ENCODE measurements at places on chromosomes 16 and 17.

DNA sequence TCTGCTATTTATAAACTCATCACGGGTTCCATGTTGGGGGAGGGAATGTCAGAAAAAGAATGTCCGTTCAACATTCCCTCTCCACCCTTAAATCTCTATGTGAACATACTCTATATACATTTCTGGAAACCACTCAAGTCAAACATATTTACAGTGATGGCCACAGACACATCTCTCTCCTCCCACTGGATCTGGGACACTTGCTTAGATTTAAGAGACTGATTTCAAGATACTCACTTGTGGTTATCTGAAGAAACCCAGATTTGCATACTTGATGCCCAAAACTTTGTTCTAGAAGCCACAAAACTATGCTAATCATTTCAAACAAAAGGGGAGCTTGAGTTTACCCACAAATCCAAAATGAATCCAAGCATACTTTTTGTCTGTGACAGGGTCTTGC, 182.9 kb upstream of the SOX9 start:
- DNase-seq = no peak

GRCh38 chr17:42135664-42136653, 13.4 kb downstream of the HSPB9 start:
- DNase-seq = no peak

- DNase-seq = no peak
These were observed 274.0 kb downstream of the PARN start for GRCh38 chr16:14356064-14356463.

DNA sequence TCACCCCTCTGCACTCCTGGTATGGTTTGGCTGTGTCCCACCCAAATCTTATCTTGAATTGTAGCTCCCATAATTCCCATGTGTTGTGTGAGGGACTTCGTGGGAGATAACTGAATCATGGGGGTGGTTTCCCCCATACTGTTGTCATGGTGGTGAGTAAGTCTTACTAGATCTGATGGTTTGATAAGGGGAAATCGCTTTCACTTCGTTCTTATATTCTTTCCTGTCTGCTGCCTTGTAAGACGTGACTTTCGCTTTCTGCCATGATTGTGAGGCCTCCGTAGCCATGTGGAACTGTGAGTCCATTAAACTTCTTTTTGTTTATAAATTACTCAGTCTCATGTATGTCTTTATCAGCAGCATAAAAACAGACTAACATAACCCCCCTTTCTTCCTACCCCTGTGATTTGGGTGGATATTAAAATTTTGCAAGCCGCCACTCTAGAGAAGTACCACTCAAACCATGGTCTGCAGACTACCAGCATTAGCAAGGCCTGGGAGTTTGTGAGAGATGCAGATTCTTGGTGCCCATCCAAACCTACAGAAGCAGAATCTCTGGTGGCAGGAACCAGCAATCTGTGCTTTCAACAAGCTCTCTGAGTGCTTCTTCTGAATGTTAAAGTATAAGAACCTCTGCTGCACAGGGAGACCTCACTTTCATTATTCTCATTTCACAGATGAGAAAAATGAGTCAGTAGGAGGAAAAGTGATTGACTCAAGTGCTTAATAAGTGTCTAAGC, 999.5 kb upstream of the EEF2KMT start:
- DNase-seq = no peak

GRCh38 chr17:49577650-49577934, 1.9 kb downstream of the NXPH3 start:
- no peak for DNase-seq

GRCh38 chr16:50967827-50968612, 183.1 kb downstream of the SALL1 start:
- DNase-seq = no peak

GRCh38 chr17:50102164-50102991, 7.2 kb downstream of the PDK2 start:
- DNase-seq = no peak

DNA sequence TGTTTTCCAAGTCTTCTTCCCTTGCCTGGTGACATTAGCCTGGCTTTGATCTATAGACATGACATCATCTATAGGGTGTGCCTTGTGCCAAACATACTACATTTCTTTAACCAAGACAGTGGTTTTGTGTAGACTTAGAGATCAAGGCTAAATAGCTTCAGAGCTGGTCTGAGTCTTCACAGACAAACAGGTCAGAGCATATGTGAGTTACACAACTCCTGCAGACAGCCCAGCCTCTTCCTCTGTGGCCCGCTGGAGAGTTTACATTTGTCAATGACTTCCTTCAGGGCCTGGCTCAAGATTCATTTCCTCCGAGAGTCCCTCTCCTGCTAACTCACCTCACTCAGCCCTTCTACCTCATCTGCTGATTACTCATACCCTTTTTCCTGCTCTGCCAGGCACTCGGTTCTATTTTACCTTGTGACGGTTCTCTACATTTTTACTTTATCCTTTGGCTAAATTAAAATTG, 73.1 kb upstream of the TANC2 start:
- no peak for DNase-seq

DNA sequence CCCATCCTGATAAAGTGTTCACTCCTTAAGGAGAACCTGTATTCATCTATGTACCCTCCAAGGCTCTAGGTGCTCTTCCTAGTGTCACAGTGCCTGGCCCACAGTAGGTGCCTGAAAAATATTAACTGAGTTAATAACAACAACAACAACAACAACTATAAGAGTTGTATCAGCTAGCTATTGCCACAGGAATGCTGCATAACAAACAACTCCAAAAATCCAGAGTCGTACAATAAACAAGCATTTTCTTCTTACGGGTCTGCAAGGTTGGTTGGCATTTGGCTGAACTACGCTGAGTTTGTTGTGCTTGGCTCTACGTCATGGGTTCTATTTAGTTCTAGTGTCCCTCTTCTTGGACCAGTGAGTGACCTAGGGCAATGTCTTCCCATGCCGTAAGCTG, 29.2 kb downstream of the TMC5 start:
- no peak for DNase-seq

GRCh38 chr16:56252835-56253234, 61.5 kb downstream of the GNAO1 start:
- no peak for DNase-seq

DNA sequence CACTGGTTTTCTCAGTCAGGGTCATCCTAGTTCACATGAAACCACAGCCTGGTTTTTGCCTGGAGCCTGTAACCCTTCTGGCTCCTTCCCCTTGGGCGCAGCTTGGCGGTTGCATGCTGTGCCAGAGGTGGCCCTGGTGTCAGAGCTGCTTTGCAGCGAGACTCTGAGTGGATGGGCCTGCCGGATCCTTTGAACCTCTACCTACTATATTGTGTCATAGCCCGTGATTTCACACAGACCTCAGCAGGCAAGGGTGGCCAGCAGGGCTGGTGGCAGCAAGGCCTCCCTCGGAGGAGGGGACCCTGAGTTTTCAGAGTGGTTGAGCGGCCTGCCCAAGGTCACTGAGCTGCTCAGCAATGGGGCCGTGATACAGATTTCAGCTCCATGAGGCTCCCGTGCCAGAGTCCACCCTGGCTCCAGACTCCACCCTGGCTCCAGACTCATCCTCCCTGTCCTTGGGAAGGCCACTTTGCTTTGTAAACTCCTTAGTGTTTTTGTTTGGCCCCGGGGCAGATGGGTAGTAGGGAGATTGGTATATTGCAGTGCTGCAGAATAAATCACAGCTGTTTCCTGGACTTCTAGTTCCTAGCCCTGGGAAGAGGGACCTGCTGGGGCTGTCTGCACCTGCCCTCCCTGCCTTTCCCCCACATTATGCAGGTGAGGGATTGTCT, 9.7 kb downstream of the MPRIP start:
- DNase-seq = no peak

- DNase-seq = no peak
These were observed 161.2 kb downstream of the COPRS start for GRCh38 chr17:31697838-31698237.

DNA sequence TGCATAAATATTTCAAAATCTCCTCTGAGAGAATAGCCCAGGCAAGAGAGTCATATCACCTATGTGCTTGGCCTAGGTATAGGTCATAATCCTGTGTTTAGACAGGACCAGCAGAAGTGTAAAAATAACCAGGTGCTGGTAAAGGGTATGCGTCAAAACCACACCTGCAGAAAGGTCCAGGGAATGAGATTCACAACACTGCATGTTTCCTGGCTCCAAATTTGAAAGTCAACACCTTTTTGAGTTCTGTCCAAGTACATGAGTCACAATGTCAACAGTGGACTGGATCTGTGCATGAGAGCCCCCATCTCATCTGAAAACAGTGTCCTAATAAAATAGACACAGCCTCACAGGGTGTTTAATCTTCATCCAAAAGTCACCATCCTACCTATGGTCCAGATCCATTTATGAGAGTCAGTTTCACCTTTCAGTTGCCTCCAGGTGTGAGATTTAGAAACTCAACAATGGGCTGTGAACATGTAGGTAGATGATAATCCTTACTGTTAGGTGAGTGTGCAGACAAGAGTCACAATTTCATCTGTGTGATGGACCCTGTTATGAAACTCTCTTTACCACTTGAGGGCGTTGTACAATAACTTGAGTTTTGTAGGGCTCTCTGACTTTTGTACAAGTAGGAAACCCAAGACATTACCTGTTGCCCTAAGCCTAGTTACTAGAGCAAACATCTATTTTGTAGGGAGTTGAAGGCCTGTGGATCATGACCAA, 2100.7 kb downstream of the TP53TG3F start:
- DNase-seq = no peak

GRCh38 chr17:3979290-3979611, 15.0 kb upstream of the ATP2A3 start:
- no peak for DNase-seq

GRCh38 chr17:16286947-16287562, 66.2 kb downstream of the CENPV start:
- no peak for DNase-seq

GRCh38 chr16:62194828-62195227, 158.6 kb upstream of the CDH8 start:
- DNase-seq = no peak

DNA sequence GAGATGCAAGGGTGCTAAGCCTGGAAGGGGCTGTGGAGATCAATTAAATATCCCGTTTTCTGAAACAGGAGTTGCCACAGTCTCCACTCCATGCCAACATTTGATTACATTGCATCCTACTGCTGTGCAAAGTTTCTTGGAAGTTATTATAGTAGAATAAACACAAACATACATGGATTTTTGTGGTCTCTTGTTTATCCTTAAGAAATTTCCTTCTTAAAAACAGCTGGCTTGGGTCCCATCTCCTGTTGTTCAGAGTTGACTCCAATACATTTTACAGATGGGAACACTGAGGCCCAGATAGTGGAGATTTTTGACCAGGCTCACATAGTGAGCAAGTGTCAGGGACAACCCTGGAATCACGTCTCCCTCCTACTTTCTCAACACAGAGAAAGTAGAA, 124.0 kb upstream of the ADAMTS18 start:
- DNase-seq = no peak

- no peak for DNase-seq
These were observed 8.0 kb upstream of the ZNF469 start for GRCh38 chr16:88374736-88375135.

- DNase-seq = no peak
These were observed 4.8 kb downstream of the CDR2L start for GRCh38 chr17:74992223-74992622.

GRCh38 chr16:12496186-12496585, 307.5 kb downstream of the CPPED1 start:
- DNase-seq = no peak
